ENCODE measurements at places on chromosomes 3 and 15. TPM values are rescaled to one million over a fixed set of nuclear protein-coding genes. Genes with fewer than 3 reads are reported as not detected.

DNA sequence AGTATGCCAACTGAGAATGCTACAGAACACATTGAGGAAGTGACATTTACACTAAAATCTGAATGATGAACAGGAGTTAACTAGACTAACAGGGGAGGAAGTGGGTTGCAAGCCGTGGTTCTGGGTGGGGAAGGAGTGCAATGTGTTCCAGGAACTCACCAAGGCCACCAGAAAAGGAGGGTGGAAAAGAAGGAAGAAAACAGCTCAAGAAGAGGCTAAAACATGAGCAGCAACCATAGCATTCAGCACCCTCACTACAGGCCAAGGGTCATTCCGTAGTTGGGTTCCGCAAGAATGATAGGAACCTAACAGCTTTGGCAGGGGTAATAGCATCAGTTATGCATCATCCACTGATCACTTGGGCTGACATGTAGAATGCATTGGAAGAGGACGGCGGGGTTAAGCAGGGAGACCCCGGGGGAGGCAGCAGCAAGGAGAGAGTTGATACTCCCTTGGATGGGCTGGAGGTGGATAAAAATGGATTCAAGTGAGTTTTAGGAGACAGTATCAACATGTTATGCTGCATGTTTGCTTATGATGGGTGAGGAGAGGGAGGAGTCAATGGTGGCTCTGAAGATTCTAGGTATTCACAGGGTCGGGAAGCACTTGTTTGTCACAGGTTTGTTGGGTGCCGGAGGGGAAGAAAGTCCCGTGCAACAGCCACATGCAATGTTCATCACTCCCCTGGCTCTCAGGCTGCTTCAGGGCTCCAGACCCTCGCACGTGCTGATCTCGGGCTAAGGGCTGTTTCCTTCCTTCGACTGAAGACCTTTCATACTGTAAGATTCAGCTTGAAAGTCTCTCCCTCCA is 53.2 kb downstream of the LIPC start:
- DNase-seq = peak; percentile 46

DNA sequence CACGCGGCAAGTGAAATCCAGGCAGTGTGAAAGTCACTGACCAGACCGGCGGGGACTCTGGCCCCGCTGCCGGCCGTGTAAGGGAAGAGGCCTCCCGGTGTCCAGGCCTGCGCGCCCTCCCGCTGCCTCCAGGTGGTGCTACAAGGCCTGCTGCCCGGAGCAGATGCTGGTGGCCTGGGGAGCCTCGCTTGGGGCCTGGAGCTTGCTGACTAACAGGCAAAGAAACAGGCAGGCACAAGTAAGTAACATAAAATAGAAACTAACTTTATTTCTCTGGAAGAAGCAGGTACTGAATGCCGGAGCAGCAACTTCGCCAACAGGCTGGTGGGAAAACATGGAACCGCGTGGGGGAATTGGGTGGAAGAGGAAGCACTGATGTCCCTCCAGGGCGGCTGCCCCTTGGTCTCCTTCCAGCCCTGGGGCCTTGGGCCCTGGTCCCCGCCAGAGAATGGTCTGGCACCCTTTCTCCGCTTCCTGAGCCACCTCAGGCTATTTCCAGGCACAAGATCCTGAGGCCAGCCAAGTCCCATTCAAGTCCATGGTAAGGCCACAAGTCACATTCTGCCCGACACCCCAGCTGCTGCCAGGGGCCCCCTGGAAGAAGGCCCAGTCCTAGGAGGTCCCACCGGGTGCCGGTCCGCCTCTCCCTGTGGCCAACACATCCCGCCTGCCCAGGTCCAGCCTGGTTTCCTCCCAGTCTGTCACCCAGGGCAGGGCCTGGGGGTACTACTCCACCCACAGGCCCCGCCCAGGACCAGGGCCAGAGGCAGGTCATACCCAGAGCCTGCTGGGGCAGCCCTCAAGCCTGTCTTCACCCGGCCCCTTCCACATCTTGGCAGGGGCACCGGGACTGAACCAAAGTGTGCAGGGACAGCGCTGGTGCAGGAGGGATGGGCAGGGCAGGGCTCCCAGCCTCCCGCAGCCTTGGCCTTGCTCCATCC is 45.0 kb downstream of the TNK2 start:
- peak; percentile 50 for DNase-seq

Gene SLC15A2
- total RNA-seq = 3.5 TPM

- DNase-seq = no peak
Observed at GRCh38 chr3:17656264-17656663, 86.2 kb downstream of the TBC1D5 start.

Gene CLCN2
- total RNA-seq = 6.9 TPM

Gene EXD1
- not detected for total RNA-seq

Gene C3orf20
- 0.07 TPM for total RNA-seq

Gene C2CD4A
- not detected for total RNA-seq

Gene GOLGA6D
- not detected for total RNA-seq

DNA sequence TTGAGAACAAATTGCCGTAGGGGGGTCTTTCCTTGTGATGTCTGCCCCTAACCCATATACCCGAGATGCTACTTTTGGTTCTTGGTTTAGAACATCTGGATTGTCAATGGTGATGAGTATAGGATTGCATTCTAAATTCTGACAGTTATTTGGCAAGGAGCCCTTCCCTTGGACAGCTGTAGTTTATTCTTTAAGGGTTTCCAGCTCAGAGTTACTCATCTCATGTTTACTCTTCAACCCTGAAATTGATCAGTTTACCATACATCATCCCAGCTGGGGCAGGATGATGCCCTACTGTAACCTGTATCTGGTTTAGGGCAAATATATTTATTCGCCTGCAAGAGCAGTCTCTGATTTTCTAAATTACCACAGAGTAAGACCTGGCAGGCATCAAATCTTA is 85.7 kb upstream of the XCR1 start:
- no peak for DNase-seq

Data from activated T-helper 2 cell treated with anti-CD3 and anti-CD28 coated beads, Interferon-gamma antibody, Interleukin-2, Interleukin-4, amounts not matched to agents 10 μg/mL and 5 μg/mL and 100 μg/mL, durations not matched to agents 14 hours and 24 hours and 36 hours (primary cell).